Hematopoietic multipotent progenitor cell treated with erythropoietin and hydrocortisone succinate and interleukin-3 and kit ligand, for 17 days (in vitro differentiated cells): ENCODE measurements at places on chromosomes 11 and 22.

- no peak for DNase-seq
These were observed 3.2 kb upstream of the SUN2 start for GRCh38 chr22:38759005-38759404.

GRCh38 chr22:22663861-22664800, 19.7 kb downstream of the GGTLC2 start:
- DNase-seq, result no peak

- DNase-seq, result peak; percentile 87
These were observed at the start of gene PPARA for GRCh38 chr22:46150034-46150654. TSS of gene PPARA (plus strand) at chr22:46150526. CDS start at chr22:46198384, 47,858 bp downstream.

GRCh38 chr11:118705111-118705741, 25.8 kb upstream of the TREH start:
- DNase-seq, result no peak

- DNase-seq, result no peak
These were observed 2.8 kb downstream of the USH1C start for GRCh38 chr11:17541330-17541885.

- DNase-seq, result no peak
These were observed 51.5 kb downstream of the ALG9 start for GRCh38 chr11:111819829-111820237.

GRCh38 chr11:46429717-46430116, 38.1 kb upstream of the CHRM4 start:
- no peak for DNase-seq

DNA sequence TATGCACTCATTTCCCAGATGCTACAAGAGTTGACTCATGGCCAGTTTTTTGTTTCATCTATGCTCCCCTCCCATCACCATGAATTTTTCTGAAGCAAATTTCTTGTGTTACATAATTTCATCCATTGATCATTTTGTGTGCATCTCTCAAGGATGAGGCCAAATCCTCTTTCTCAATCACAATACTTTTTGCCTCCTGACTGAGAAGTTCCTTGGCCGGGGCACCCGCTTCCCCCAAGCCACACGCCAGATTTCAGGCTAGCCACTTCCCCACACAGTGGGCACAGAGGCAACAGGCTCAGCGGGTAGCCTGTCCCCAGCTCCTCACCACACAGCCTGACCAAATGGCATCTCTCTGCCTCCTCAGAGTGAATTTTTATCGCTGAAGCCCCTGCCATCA, 9.8 kb upstream of the DSCAML1 start:
- DNase-seq, result no peak

GRCh38 chr22:46823248-46823647, 60.8 kb downstream of the TBC1D22A start:
- no peak for DNase-seq
